ENCODE measurements at places on chromosomes 6 and 20.

DNA sequence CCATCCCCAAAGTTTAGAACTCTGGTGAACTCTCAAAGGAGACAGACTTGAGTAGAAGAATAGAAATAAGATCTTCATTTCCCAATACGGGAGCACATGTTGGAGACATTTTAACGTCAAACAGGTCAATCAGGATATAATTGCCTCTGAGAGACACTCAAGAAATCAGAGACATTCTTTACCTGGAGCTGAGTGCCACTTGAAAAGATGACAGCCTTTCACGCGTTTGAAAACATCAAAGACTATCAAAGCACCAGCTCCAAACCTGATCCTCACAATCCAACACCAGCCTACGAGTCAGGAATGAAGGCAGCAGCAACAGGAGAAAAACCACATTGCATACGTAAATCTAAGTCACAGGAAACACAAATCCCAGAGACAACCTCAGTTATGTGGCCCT is 571.5 kb upstream of the CDH4 start:
- DNase-seq, result no peak

DNA sequence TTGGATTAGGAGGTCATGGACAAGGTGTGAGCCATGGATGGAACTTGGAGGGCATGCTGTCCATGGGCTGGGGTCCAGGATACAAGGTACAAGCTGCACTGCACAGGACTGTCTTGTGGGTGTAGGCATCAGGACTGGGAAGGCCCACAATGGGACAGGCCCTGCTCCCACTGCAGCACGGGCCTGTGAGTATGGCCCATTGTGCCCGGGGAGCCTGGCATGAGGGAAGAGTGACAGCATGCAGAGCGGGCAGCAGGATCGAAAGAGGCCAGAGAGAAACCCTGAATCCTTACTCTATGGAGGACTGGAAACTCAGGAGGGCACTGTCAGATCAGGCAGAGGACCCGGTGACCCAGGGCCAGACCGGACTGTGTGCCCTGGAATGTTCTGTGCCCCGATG is 211.3 kb downstream of the PREX1 start:
- DNase-seq, result no peak

GRCh38 chr6:74671558-74672025 is 534.3 kb downstream of the COL12A1 start:
- peak; percentile 6 for DNase-seq

- DNase-seq, result no peak
Measured at GRCh38 chr6:125296471-125296870, 5.3 kb downstream of the HDDC2 start.

DNA sequence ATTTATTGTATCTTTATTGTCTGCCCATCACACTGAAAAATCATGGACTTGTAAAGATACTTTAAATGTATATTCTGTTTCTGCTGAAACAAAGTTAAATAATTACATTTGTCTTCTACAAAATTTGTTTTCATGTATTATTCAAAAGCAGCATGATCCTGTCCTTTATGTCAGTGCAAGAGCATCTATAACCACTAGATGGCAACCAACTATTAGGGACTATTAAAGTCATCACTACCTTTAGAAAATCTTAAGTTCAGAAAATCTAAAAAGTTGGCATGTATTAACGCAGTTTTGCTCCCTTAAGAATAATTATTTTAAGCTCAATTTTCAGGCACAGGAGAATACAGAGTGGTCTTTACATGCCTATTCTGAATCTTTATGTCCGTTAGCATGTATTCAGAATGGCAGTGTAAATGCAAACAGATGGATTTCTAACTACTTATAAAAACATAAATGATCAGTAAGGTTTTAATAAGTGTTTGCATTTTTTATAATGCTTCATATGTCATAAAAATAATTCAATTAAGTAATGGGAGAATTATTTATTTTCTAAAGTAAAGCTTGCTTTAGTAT is 17.8 kb downstream of the TMEM30A start:
- no peak for DNase-seq

- DNase-seq, result no peak
Measured at GRCh38 chr6:138685257-138685656, 88.3 kb upstream of the CCDC28A start.

DNA sequence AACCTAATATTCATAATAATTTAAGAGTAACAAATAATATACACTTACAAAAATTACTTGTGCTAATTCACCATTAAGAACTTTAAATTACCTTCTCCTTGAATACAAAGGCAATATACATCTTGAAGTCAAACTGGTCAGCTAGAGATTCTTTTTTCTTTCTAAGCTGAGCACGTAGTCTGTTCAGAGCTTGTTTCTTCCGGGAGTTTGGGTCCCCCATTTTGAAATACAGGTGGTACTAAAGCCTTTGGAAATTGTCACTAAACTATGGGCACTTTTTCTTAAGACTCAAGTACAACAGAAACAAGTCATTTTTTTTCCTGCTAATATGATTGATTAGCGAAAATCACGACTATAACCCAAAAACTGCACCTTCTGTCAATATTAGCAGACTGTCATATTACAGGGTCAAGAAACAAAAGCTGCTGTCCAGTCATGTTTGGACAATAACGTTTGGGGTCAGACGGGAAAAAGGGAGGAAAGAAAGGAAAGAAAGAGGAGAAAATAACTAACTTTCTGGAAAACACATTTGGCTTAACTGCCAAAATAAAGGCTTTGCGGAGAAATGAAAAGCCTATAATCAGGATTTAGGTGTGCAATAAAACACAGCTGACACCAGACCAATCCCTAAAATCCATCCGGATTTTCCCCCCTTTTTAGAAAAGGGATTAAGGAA is 367 bp downstream of the C6orf62 start:
- DNase-seq, result no peak

DNA sequence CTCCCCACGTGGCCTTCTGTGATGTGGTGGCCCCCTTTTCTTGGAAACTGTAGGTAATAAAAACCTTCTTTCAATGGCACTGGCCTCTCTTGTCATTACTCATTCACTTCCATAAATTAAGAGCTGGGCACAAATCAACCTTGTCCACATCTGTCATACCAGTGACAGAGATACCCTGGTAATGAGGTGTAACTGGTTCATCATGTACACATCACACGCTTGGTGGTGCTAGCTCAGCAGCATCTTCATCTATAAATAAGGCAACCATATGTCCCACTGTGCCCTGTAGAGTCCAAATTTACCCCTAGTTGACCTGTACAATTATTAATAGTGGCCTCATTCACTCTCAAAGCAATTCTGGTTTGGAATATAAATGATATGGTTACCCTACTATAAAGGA is 245.6 kb downstream of the HIVEP2 start:
- no peak for DNase-seq

DNA sequence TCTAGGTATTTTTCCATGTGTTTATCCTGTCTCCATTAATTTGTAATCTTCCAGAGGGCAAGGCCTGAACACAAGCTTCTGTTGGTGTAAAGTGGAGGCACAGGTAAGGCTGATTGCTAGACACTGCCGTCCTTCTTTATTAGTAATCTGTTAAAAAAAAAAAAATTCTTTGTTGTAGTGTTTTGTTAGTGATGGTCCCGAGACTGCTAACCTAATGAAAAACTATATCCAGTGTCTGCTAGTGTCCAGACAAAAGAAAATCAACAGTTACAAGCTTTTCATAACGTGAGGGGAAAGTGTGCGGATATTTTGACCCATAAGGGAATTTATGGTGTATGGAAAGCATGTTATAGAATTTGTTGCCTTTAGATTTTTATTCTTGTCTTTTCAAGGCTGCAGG is 4.2 kb upstream of the HIVEP1 start:
- DNase-seq, result no peak

GRCh38 chr20:2151858-2152281 is 50.2 kb downstream of the STK35 start:
- DNase-seq, result no peak
